ENCODE measurements at places on chromosomes 4 and X. TPM values are rescaled to one million over a fixed set of nuclear protein-coding genes. Genes with fewer than 3 reads are reported as not detected.

GRCh38 chr4:188993871-188994270 is 854.6 kb downstream of the TRIML1 start:
- no peak overlapping the region for H3K27ac ChIP-seq
- H3K4me3 ChIP-seq: no peak overlapping the region
- H3K36me3 ChIP-seq: no peaks in the 10 kb centered on the region

DNA sequence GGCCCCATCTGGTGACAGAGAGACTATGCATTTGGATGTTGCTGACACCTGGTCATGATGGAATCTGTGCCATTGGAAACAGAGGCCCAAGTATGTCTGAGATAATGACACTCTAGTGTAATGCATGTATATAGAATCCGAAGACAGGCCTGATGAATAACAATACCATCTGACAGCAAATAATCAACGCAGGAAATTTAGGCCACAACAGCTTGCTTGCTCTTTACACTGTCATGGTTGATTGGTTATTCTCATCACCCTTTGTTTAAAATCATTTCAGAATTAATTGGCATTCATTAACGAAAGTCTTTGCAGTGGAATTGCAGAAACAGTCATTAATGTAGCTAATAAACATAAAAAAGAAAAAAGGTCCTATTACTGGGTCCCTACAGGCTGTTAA is 194.8 kb downstream of the AFF2 start:
- no peak overlapping the region for H3K4me3 ChIP-seq
- H3K4me1 ChIP-seq: no peaks in the 10 kb centered on the region
- no peak overlapping the region for H3K27ac ChIP-seq
- DNase-seq: no peak

DNA sequence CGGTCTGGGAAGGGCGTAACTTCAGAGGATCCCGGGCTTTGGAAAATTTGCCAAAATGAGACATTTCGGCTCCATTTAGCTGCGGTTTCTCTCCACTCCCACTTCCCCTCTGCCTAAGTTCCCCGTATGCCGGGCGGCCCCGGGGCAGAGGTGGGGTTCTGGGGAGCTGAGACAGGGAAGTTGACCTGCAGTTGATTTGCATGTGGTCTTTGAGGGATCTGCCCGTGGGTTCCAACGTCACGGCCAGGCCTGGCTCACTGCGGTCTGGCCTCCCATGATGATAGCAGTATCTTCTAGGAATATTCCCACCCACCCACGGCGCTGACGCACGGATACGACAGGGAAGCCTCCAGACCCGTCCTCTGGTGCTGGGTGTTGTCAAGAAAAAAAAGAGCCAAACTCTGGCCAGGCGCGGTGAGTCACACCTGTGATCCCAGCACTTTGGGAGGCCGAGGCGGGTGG is 27.3 kb upstream of the CRLF2 start:
- H3K27me3 ChIP-seq: no peaks in the 10 kb centered on the region
- no peak overlapping the region for H3K27ac ChIP-seq
- no peak for DNase-seq
- no peaks in the 10 kb centered on the region for H3K4me1 ChIP-seq
- no peaks in the 10 kb centered on the region for H3K36me3 ChIP-seq
- no peak overlapping the region for H3K4me3 ChIP-seq

- no peaks in the 10 kb centered on the region for H3K4me1 ChIP-seq
- DNase-seq: no peak
- H3K4me3 ChIP-seq: no peak overlapping the region
- no peak overlapping the region for H3K27ac ChIP-seq
These were observed 14.5 kb upstream of the CAPN6 start for GRCh38 chrX:111284631-111285293.

TNIP2 gene
- total RNA-seq: 73.4 TPM

PABPC4L gene
- 0.98 TPM for total RNA-seq

TXK gene
- 3.4 TPM for total RNA-seq

All from breast epithelium (tissue), 4 donors.